Effector memory CD4-positive, alpha-beta T cell (primary cell): ENCODE measurements at places on chromosomes 2 and 18.

DNA sequence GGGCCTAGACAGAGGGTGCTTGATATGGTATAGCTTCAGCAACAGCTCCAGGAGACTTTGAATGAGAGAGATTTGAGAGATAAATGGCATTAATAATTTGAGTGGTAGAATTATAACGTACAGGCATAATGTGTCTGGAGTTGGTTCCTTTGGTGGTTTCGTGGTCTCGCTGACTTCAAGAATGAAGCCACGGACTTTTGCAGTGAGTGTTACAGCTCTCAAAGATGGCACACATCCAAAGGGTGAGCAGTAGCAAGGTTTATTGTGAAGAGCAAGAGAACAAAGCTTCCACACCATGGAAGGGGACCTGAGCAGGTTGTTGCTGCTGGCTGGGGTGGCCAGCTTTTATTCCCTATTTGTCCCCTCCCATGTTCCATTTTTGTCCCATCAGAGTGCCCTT is 23.1 kb downstream of the PDCD1 start:
- no peak for DNase-seq

GRCh38 chr2:8980096-8980495 is 23.4 kb downstream of the MBOAT2 start:
- no peak for DNase-seq

- no peak for DNase-seq
Measured at GRCh38 chr2:127527001-127527804, 914 bp upstream of the IWS1 start.

GRCh38 chr18:59464486-59464885 is 105.4 kb upstream of the LMAN1 start:
- no peak for DNase-seq

DNA sequence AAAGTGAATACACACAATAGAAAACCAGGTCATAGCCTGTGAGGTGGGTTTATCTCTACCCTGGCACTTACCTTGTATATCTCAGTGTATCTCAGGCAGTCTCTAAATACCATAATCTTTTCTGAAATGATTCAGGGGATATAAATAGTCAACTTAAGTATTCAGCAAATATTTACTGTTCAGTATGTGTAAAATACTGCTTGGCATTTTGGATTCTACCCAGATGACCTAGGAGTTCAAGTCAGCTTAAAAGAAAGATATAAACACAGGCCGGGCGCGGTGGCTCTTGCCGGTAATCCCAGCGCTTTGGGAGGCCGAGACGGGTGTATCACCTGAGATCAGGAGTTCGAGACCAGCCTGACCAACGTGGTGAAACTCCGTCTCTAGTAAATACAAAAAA is 23.8 kb downstream of the GRHL1 start:
- no peak for DNase-seq
